Spleen (tissue), 13 donors: ENCODE measurements at places on chromosomes 6 and 20. TPM values are rescaled to one million over a fixed set of nuclear protein-coding genes. Genes with fewer than 3 reads are reported as not detected.

Gene TSPYL1
- 97.7 TPM for total RNA-seq

- H3K27ac ChIP-seq, result peak overlapping the region; percentile 67
- H3K36me3 ChIP-seq, result peaks cover 21% of the 10 kb centered on the region
- DNase-seq, result no peak
- H3K27me3 ChIP-seq, result no peaks in the 10 kb centered on the region
Measured at GRCh38 chr6:42236030-42236429, 18.4 kb upstream of the MRPS10 start.

GRCh38 chr20:21101932-21102575 lies 4.1 kb downstream of the LINC00237 start:
- peaks cover 100% of the 10 kb centered on the region for H3K27me3 ChIP-seq
- H3K36me3 ChIP-seq, result no peaks in the 10 kb centered on the region
- peak overlapping the region; percentile 74 for H3K27ac ChIP-seq
- no peak for DNase-seq
- H3K4me3 ChIP-seq, result peak overlapping the region; percentile 51
- H3K4me1 ChIP-seq, result peaks cover 54% of the 10 kb centered on the region

DNA sequence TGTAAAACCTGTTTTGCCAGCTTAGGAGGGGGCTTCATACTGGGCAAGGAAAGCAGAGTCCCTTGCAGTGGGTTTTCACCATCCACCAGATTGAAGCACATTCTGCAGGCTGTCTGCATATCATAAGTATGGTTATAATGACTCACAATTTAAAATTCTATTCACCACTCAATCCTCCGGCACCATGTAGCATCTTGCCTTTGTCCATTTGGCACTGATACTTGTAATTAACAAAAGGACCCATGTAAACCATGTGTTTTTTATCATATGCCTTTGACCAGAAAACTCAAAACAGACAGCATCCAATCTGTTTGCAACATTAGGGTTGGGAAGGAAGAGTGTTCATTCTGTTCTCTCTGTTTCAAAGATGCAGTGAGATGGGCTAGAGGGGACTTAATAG lies 3.0 kb downstream of the CD83 start:
- H3K27ac ChIP-seq, result peak overlapping the region; percentile 39
- H3K36me3 ChIP-seq, result no peaks in the 10 kb centered on the region
- DNase-seq, result no peak
- H3K4me1 ChIP-seq, result peaks cover 63% of the 10 kb centered on the region
- no peaks in the 10 kb centered on the region for H3K27me3 ChIP-seq
- H3K4me3 ChIP-seq, result no peak overlapping the region

DNA sequence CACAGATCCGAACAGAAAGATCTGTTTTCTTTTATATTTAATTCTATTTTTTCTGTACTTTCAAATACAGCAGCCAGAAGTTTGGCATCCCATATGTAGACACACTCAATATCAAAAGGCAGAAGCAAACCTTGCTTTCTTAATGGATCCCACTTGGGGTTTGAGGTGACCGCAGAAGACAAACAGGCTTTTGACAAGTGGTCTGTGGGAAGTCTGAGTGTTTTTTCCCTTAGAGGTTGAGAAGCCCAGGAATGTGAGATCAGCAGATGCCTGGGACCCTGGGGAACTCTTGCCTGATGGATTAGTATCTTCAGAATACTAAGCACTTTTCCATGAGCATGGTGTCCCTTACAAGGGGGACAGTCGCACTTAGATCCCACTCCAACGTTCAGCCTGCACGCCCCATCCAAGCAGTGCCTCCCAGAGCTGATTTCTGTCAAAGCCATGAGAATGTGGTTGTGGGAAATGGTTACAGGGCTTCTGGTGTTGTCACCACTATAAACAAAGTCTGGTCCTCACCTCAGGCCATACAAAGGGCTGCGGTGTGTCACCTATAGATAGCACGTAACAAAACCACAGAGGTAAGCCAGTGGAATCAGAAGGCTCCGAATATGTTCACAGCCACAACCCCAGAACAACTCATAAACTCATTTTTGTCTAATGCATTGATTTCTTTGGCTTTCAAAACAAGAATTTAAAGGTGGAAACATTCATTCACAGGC lies 12.7 kb downstream of the IL17F start:
- no peaks in the 10 kb centered on the region for H3K27me3 ChIP-seq
- DNase-seq, result no peak
- no peaks in the 10 kb centered on the region for H3K4me1 ChIP-seq
- H3K4me3 ChIP-seq, result no peak overlapping the region
- H3K27ac ChIP-seq, result no peak overlapping the region
- no peaks in the 10 kb centered on the region for H3K36me3 ChIP-seq

GRCh38 chr6:32255199-32256153 lies 31.6 kb upstream of the NOTCH4 start:
- DNase-seq, result peak; percentile 85
- H3K36me3 ChIP-seq, result no peaks in the 10 kb centered on the region
- H3K4me3 ChIP-seq, result peak overlapping the region; percentile 28
- H3K27ac ChIP-seq, result peak overlapping the region; percentile 84
- no peaks in the 10 kb centered on the region for H3K27me3 ChIP-seq
- peaks cover 25% of the 10 kb centered on the region for H3K4me1 ChIP-seq

- no peak overlapping the region for H3K4me3 ChIP-seq
- no peaks in the 10 kb centered on the region for H3K4me1 ChIP-seq
- H3K27me3 ChIP-seq, result no peaks in the 10 kb centered on the region
- DNase-seq, result no peak
- no peaks in the 10 kb centered on the region for H3K36me3 ChIP-seq
- H3K27ac ChIP-seq, result no peak overlapping the region
Measured at GRCh38 chr6:37655666-37656065, 42.0 kb downstream of the MDGA1 start.

Gene CCM2L
- 181 TPM for total RNA-seq

Gene GRM1
- total RNA-seq, result 0.10 TPM

DNA sequence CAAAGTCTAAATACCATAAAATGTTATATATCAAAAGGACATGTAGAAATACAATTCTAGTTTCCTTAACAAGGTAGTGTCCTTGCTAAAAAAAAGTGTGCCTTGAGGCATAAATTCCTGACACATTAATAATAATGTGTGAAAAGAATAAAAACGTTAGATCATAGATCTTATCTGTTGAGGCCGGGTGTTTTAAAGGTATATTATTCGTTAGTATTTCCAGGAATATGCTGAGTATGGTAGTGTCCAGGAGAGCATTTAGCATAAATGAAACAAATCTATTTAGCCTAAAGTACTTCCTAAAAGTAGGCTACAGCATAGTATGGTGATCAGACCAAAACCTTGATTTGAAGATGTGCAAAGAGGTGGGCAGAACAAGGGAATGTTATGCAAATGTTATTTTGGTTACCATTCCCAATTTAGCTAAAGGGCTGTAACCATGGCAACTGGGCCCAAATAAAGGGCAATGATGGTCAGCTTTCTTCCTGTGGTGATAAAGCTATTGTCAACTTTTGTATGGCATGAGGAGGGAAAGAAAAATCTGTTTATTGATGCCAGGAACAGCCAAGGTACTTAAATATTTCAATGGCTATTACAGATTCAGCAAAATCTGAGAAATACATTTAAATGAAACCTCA lies 18.9 kb downstream of the MKKS start:
- no peaks in the 10 kb centered on the region for H3K27me3 ChIP-seq
- peaks cover 31% of the 10 kb centered on the region for H3K4me1 ChIP-seq

Gene TRPC4AP
- total RNA-seq, result 59.2 TPM

DNA sequence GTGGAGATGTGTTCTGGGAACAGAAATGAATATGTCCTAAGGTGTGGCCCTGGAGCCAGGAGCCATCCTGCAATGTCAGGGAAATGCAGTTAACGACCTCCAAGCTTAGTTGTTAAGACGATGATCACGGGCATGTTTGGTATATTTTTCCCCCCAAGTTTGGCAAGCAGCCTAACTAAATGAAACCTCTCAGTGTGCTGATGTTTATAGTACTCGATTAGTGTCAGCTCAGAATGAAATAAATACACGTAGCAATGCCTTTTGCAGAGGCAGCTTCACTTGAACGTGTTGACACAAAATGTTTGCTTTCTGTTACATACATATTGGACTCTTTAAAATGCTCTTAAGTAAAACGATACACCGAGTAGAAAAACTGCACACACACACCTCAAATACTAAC lies 76.2 kb upstream of the OLIG3 start:
- H3K27ac ChIP-seq, result no peak overlapping the region
- H3K4me1 ChIP-seq, result no peaks in the 10 kb centered on the region
- H3K36me3 ChIP-seq, result no peaks in the 10 kb centered on the region

- no peak overlapping the region for H3K4me3 ChIP-seq
- peaks cover 74% of the 10 kb centered on the region for H3K4me1 ChIP-seq
- peak overlapping the region; percentile 80 for H3K27ac ChIP-seq
- no peaks in the 10 kb centered on the region for H3K27me3 ChIP-seq
Measured at GRCh38 chr20:49888212-49889000, 26.9 kb downstream of the SPATA2 start.

DNA sequence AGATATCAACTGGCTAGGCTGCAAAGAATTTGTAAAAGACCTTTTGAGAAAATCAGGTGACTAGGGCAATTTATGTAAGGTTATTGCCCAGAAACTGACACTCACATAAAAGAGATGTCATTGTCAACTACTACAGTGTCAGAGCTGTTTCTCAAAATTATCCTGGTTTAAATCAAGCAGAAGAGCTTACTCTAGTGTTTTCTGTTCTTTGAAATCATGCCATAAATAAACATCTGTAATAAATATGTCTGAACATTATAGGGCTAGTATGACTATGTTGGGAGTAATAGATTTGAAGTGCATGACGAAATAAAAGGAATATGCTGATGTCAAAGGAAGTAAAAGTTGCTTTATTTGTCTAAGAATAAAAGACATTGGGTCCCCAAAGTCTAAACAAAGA lies 11.0 kb upstream of the PDSS2 start:
- no peaks in the 10 kb centered on the region for H3K4me1 ChIP-seq
- DNase-seq, result no peak
- H3K27me3 ChIP-seq, result no peaks in the 10 kb centered on the region

DNA sequence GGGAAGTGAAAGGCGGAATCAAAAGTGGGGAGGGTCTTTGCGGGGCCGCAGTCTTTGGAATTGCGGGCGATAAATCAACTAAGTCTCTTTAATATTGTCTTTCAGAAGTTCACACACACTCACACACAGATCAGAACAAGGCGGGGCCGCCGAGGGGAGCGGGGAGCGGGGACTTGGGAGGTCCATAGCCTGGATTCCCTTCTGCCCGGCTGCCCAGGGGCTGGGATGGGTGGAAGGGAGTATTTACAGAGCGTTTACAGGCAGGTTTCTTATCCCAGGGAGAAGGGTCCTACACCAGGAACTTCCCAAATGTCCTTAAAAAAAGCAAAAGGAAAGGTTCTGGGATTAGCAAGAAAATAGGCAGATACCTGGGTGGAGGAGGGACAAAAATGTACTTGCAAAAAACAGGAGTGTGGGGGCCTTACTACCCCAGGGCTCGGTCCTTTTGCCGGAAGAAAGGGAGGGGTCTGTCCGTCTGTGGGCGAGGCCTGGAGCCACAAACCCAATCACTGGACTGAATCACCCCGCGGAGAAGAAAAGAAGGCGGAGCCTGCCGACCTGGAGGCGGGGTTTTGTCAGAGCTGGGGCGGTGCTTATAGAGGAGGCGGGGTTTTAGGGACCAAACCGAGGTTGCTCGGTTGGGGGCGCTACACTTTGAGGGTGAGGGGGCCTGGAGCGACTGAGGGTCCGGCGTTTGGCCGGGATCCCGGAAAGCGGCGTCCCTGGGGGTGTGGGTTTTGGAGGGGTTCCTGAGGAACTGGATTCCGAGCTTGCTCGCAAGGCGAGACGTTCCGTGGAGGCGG lies 3.2 kb downstream of the PRRT1 start:
- peak; percentile 85 for DNase-seq
- no peaks in the 10 kb centered on the region for H3K27me3 ChIP-seq
- peak overlapping the region; percentile 8 for H3K4me3 ChIP-seq
- no peaks in the 10 kb centered on the region for H3K36me3 ChIP-seq
- no peak overlapping the region for H3K27ac ChIP-seq

- no peaks in the 10 kb centered on the region for H3K36me3 ChIP-seq
- DNase-seq, result no peak
- H3K27ac ChIP-seq, result no peak overlapping the region
- H3K4me3 ChIP-seq, result no peak overlapping the region
Measured at GRCh38 chr6:14981960-14982359, 263.9 kb upstream of the JARID2 start.

Gene USP49
- total RNA-seq, result 4.7 TPM
